Stimulated activated CD4-positive, alpha-beta T cell treated with anti-CD3 and anti-CD28 coated beads, Interleukin-2, amount 100 ng/mL, for 24 hours (primary cell): ENCODE measurements at places on chromosomes 3 and 15.

DNA sequence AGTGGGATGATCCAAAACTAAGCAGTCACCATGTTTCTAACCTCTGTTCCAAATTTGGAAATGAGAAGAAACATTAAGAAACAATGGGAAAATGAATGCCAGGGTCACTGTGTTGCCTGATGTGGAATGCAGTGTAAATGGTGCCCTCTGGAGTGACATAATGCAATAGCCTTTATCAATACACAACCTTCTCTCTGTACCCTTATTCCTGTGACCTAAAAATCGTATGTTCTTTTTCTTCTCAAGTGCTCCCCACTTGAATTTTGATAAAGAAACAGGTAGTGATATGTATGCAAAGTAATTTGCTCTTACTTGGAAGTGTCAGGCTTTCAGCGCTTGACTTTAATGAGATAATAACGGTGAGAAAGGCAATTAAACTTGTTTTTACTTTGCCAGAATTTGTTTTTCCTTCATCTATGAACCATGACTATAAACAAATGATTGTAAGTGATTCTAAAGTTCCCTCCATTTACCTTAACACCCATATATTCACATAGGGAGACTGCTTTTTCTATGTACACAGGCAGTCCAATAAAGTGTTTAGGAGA, 145.8 kb upstream of the THRB start:
- DNase-seq: no peak

GRCh38 chr3:89624494-89624893, 517.1 kb downstream of the EPHA3 start:
- DNase-seq: no peak

DNA sequence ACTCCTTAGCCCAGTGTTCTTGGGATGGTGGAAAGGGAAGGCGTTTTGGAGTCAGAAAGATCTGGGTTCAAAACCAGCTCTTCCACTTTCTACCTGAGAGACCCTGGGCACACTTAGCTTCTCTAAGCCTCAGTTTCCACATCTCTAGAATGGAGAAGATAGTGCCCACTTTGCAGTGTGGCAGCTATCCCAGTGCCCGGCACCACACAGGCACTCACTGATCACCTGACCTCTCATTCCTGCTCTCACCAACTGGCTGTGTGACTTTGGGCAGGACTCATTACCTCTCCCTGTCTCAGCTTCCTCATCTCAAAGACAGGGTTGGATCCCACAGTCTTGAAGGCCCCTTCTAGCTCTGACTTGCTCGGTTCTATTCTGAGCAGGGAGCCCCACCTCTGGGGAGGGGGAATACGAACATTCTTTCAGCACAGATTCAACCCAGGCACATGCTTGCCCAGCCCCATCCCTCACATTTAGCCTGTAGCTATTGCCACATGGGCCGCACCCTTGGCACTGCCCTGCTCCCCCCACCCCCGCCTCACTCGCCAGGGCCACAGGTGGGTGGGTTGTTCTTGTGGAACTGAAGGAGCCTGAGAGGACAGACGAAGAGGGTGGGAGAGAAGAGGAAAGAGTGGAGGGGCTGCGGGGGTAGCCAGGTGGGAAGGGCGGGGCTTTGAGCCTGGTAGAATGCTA, 39.2 kb downstream of the EPHB3 start:
- no peak for DNase-seq

DNA sequence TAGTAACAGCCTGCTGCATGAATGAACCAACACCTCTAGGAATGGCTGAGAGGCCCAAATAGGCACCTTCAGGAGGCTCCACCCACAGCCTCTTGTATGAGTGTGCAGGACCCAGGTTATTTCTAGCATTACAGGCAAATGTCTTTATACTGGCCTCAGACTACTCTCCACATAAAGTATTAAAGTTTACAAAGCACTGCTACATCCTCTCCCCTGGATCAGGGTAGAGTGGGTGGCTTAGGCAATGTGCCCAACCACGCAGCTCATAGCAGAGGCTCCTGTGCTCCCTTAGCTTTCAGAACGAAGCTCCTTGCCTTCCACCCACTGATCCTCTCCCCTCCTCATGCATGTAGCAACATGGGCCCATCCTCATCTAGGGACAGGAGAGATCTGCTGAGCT, 16.3 kb downstream of the TMEM43 start:
- DNase-seq: no peak
